Liver (tissue), 10 donors: ENCODE measurements at places on chromosomes 7 and 10. TPM values are rescaled to one million over a fixed set of nuclear protein-coding genes. Genes with fewer than 3 reads are reported as not detected.

DNA sequence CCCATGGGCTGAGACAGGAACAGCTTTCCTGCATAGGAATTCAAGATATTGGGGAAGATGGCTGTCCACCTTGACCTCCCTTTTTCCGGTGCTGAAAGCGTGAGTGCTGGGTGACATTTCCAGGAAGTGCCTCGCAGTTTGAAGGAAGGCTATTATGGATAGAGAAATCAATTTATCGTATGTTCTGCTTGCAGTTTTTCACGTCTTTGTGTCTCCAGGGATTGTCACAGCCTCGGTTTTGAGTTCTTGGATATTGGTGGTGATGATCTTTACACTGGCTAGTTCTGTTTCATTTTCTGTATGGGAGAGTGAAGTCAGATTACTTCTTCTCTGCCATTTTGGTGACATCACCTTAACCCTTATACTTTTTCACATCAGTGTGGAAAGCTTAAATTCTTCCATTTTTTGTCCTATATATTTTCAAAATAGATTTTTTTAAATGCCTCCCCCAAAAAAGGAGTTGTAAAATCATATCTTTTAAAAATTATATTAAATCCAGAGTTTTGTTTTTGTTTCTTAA, 102.5 kb upstream of the APBB1IP start:
- DNase-seq = no peak
- no peak overlapping the region for H3K4me3 ChIP-seq
- no peak overlapping the region for H3K27ac ChIP-seq
- H3K4me1 ChIP-seq = no peaks in the 10 kb centered on the region

DNA sequence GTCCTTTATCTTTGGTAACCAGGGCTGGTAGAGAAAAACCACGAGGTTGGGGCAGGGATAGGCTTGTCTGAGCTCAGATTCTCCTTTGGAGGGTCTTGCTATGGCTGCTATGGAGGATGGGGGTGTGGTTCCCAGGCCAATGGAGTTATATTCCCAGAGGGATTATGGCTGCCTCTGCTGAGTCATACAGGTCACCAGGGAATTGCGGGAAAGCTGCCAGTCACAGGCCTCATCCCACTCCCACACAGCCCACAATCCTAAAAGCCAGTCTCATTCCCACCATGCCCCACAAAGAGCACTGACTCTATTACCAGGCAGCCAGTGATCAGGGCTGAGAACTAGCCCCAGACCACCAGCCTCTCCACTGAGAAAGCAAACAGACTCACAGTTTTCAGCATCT, 316.6 kb upstream of the TMEM229A start:
- no peak overlapping the region for H3K27ac ChIP-seq
- H3K4me1 ChIP-seq = no peaks in the 10 kb centered on the region
- no peaks in the 10 kb centered on the region for H3K27me3 ChIP-seq
- no peaks in the 10 kb centered on the region for H3K36me3 ChIP-seq

DNA sequence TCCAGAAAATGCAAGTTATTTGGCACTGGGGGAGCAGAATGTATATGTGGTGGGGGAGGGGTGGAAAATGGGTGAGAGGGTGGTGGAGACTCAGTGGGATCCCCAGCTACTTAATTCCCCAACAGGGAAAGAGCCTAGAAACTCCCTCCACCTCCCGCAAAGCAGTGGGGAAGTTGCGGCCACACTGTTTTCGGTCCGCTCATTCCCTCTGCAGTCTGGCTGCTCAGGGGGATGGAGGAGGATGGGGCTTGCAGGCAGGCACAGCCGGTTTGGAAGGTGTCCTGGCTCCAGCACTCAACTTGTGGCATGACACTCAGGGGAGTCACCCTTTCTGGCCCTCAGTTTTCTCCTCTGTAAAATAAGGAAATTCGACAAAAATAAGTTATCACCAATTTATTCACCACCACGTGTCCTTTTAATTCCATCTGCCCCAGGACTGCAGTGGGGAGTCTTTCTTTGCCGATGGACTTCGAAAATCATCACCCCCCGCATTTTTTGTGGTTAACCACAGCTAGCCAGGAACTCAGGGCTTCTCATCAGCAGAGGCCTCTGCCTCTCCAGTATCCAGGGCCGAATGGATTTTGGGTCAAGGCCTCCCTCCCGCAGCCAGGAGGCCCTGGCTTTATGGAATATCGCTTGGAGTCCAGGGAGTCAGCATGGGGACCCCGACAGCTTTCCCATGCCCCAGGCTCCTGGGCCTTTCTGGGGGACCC, 1.6 kb upstream of the HTRA1 start:
- no peaks in the 10 kb centered on the region for H3K27me3 ChIP-seq
- H3K4me1 ChIP-seq = peaks cover 25% of the 10 kb centered on the region
- DNase-seq = no peak
- no peak overlapping the region for H3K4me3 ChIP-seq
- no peak overlapping the region for H3K27ac ChIP-seq

DNA sequence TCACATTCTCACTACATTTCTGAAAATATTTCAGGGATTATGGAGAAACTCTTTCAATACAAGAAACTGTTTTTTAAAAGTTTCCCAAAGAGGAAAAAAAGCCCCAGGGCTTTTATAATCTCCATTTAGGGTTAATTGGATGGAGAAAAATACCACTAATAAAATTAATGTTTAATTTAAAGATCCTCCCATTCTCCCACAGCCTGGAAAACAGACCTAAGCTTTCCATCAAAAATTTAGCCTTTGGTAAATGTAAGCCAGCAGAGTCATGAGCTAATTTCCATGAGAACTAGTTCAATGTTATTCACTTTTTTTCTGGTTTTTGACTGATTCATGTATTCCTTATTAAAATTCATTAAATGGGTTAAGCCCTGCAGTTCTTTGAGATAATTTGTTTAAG, 408.7 kb downstream of the PHTF2 start:
- H3K4me1 ChIP-seq = no peaks in the 10 kb centered on the region
- H3K27ac ChIP-seq = no peak overlapping the region
- no peak overlapping the region for H3K4me3 ChIP-seq
- H3K27me3 ChIP-seq = no peaks in the 10 kb centered on the region

- H3K4me1 ChIP-seq = no peaks in the 10 kb centered on the region
- no peak for DNase-seq
- no peaks in the 10 kb centered on the region for H3K27me3 ChIP-seq
- no peak overlapping the region for H3K27ac ChIP-seq
Observed at GRCh38 chr7:19677180-19677579, 31.7 kb downstream of the POLR1F start.

DNA sequence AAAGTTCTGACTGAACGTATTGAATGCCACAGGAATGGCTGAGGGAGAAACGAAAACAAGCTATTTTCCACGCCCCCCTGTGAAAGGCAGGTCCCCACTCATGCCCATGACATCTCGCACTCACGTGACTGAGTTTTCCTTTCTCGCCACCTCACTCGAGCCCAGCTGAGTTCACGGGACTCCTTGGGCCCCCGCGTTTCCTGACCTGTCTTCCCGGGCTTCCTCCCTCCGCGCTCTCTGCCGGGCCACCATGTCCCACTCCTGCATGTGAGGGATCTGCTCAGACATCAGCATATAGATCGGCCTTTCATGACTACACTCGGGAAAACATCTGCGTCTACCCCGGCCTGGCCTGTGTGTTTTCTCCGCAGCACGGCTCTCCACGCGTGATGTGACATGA, 226.0 kb upstream of the ADARB2 start:
- no peak for DNase-seq
- H3K4me1 ChIP-seq = no peaks in the 10 kb centered on the region
- no peak overlapping the region for H3K4me3 ChIP-seq
- H3K36me3 ChIP-seq = no peaks in the 10 kb centered on the region

- H3K4me3 ChIP-seq = no peak overlapping the region
- no peak for DNase-seq
- peaks cover 6% of the 10 kb centered on the region for H3K4me1 ChIP-seq
- no peaks in the 10 kb centered on the region for H3K27me3 ChIP-seq
- H3K27ac ChIP-seq = no peak overlapping the region
Observed at GRCh38 chr7:158812684-158813083, 16.6 kb downstream of the ESYT2 start.

GRCh38 chr10:88896994-88897853, 17.2 kb downstream of the STAMBPL1 start:
- H3K36me3 ChIP-seq = no peaks in the 10 kb centered on the region
- DNase-seq = no peak
- H3K27ac ChIP-seq = no peak overlapping the region
- H3K27me3 ChIP-seq = no peaks in the 10 kb centered on the region
- H3K4me1 ChIP-seq = peaks cover 12% of the 10 kb centered on the region

The AKR1C8 gene
- total RNA-seq = not detected

The MKX gene
- 2.0 TPM for total RNA-seq

The FKBP9 gene
- 44.8 TPM for total RNA-seq

The CYP2E1 gene
- total RNA-seq = 0.93 TPM

The CCDC172 gene
- total RNA-seq = not detected
